NCI-H1105 (cell line): ENCODE measurements at places on chromosomes 3 and 15.

GRCh38 chr3:160684368-160684740 is 7.4 kb downstream of the ARL14 start:
- DNase-seq: no peak

GRCh38 chr3:52181543-52181942 is 16.4 kb upstream of the ALAS1 start:
- DNase-seq: no peak

DNA sequence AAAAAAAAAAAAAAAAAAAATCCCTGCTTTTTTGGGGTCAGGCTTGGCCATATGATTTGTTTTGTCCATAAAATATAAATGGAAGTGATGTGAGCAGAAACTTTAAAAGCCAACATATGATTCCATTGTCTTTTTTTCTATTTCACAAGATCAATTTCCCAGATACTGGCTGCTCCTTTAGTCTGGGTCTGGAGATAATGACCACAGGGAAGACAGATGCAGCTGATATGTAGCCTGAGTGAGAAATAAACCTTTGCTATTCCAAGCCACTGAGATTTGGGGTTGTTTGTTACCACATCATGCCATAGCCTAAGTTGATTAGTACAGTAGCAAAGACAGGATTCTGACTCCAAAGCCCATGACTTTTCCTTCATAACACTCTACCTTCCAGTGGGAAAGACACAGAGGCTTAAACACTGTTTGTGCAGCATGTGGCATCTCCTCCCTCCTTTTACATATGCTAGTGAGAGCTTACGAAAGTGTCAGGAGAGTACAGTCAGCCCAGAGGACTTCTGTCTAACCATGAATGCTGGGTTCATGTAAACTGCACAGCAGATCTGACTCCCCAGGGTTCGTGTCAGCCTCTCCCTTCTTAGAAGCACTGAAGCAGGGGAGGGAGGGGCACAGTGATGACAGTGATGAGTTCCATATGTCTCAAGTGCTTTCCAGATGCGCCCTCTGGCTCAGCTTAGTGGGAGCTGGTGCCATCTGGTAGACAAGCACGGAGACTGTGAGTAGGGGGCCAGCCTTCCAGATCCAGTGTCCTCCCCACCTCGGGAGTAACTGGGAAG is 36.7 kb upstream of the SLC7A14 start:
- DNase-seq: no peak

- DNase-seq: no peak
Observed at GRCh38 chr15:36947035-36947719, 153.2 kb downstream of the MEIS2 start.

- no peak for DNase-seq
Observed at GRCh38 chr15:84883916-84884781, at the start of gene SLC28A1. Gene SLC28A1, plus strand, starts transcription at chr15:84884662. Its CDS starts 3,099 bp downstream, at chr15:84887761.
